ENCODE measurements at places on chromosomes 1 and 21.

DNA sequence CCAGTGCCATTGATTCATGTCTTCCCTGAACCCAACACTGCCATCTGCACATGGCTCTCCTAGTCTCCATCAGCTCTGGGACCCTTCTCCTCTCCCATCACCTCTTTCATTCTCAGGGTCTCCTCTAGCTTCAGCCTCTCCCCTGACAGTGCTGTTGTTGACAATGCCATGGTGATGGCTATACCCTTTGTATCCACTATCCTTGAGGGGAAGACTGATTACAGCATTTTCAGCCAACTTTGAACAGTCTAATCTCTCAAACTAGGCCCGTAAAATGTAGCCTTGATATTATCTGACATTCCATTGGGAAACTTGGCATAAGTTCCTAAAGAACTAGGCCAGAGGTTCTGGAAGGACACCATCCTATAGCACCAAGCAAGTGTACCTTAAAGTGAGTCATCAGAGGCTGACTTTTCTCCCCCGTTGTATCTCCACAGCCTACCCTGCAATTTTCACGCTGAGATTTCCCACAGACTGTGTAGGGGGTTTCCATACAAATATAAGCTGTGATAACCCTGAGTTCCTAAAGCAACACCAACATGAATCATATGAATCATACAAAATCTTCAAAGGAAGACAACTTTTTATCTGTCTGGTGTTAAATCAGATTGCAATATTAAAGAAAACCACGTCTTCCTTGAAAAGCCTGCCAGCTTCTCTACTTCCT lies 5.8 kb downstream of the HAO2 start:
- DNase-seq: no peak

DNA sequence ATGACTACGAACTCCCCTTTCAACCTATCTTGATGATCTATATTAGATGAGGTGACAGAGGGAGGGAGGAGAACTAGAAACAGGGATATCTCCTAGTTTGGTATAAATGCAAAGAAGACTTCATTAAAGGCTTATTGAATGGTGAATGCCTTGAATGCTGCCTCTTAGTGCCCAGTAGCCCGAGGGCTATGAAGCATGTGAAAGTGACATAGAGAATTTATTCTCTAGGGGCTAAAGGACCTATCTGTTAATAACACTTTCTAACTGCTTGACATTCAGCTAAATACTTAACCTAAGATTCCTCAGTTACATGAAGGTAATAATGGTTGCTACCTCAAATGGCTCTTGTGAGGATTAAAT lies 764.1 kb downstream of the LTN1 start:
- DNase-seq: no peak

DNA sequence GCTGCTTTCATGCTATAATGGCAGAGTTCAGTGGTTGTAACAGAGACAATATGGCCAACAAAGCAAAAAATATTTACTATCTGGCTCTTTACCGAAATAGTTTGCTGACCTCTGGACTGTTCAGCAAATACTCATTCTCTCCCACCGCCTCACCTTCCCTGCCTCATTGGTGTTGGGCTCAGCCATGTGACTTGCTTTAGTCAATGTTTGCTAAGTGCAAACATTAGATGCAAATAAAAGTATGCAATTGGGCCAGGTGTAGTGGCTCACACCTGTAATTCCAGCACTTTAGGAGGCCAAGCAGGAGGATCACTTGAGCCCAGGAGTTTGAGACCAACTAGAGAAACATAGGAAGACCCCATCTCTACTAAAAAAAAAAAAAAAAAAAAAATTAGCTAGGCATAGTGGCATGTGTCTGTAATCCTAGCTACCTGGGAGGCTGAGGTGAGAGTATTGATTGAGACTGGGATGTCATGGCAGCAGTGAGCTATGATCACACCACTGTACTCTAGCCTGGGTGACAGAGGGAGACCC lies 55.1 kb downstream of the RPL5 start:
- DNase-seq: no peak

GRCh38 chr21:42574234-42575027 lies 60.8 kb downstream of the SLC37A1 start:
- DNase-seq: no peak

DNA sequence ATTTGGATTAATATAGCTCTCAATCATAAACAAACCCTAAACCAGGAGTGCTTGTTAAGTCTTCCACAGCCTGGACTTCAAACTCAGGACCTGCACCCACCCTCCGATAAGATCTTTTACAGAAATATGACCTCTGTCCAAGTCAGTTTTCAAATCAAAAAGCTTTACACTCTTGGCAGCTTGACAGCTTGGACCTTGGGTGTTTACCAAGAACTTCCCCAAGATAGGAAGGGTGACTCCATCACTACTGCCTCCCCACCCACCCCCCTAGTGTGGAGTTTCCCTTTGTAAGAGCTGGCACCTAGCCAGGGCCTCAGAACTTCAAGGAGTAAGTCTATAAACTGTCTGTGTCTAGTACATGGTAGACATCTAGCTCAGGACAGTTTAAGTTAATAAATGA lies 9.6 kb downstream of the BCAR3 start:
- DNase-seq: no peak

DNA sequence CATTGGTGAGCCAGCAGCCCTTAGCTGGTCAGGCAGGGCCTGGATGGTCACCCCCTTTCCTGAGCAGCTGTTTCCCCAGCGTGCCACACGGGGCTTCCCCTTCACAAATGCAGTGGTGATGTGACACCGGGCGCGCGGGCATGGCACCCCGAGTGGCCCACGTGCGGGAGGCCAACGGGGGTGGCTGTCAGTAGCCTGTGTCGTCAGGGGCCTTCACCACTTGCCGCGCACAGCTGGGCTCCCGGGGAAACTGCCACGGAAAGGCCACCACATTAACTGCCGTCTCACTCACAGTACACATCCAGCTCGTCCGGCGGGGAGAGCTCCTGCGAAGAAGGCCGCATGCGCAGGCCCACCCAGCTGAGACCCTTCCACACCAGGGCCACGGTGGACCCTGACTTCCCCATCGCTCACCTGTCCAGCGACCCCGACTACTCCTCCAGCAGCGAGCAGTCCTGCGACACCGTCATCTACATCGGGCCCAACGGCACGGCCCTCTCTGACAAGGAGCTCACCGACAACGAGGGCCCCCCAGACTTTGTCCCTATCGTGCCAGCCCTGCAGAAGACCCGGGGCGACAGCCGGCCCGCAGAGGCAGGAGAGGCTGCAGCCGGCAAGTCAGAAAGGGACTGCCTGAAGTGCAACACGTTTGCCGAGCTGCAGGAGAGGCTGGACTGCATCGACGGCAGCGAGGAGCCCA lies 530.5 kb downstream of the KIF26B start:
- no peak for DNase-seq

DNA sequence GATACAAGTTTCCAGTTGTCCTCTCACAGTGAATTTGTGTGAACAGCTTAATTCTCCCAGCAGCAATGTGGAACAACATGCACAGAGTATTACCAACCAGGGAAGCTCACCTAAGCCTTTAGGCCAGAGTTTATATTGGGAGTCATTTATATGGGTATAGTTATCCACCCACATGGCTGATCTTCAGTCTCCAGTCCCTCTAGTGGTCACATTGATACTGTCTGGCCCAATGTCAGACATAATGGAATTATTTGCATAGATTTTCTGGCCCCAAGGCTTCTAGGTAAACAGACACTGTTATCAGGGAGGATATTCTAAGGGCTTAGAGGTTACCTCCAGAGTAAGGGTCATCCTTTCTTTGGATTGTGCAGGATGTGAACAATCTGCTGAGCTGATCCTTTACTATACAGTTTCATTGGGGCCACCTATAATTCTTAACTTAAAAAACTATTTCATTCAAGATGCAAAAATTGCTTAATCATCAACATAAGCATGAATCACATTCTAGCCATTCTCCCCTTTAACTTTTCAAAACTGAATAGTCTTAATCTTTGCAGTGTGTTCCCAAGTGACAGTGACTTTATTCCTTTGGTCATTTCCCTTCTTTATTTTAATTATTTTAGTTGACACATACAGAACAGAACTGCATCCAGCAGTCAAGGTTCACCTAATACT lies 210.9 kb downstream of the LTN1 start:
- DNase-seq: peak; percentile 9

DNA sequence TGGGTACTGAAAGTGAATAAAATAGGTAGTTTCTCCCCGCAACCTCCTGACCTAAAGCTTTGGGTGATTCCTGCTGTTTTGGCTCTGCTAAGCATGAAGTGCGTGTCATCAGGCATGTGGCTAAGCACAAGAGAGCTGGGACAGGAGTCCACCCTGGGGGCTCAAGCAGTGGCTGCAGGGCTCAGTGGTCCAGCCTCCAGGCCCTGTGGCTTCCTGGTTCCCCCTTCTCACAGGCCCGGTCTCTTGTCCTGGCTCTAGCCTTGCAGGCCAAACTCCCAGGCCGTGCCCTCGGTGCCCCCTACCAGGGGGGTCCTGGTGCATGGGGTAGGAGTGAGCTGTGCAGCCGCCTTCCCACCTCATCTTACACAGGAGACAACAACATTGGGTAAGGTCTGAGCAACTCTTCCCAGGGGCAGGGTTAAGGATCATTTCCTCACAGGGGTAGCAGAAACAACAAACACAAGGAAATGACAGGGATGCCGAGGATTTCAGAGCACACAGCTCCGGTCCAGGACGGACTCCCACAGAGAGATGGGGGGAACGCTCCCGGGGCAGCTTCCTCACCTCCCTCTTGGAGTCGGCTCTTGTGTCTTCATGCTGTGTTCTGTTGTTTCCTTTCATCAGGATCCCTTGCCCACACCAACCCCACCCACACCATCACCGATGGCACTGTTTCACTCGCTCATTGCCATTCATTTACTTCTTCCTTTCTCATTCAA lies 19.8 kb upstream of the SLC2A1 start:
- DNase-seq: no peak

Data from H54 (cell line).